ENCODE measurements at places on chromosomes 5 and 9.

DNA sequence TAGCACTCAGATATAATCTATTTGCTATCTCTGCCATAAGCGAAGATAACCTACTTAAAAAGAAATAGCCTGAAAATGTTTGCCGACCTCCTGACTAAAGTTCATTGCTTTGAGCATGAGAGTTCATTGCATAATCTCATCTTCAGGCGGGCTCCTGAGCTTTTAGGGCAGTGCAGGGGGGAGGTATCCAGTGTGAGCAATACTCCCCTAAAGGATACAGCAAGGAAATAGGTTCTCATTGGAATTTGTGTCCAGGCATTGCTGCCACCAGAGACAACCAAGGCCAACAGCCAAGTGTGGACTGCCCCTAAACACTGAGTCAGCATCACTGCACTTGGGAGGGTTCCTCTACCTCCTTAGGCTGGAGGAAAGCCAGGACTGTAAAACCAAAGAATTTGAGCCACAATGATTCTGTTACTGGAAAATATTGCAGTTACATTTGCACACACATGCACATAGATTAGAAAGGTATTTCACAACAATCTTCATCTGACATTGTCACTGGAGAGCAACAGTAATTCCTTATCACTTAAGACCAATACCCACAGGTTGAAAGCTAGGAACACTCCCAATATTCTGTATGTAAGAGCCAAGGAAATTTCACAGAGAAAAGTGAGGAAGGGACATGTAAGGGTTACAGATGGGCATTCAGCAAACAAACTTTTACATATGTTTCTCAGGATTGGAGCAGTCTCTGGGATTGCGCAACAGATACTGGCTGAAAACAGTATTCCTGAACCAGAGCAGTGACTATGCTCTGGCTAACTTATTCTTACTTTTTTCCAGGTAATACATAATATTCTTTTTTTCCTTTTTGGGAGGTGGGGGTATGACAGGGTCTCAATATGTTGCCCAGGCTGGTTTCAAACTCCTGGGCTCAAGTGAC is 98.6 kb upstream of the TLE1 start:
- no peak for DNase-seq

- no peak for DNase-seq
These were observed 8.8 kb downstream of the MSX2 start for GRCh38 chr5:174733091-174733690.

GRCh38 chr9:91416096-91416712 is 7.4 kb downstream of the NFIL3 start:
- no peak for DNase-seq

DNA sequence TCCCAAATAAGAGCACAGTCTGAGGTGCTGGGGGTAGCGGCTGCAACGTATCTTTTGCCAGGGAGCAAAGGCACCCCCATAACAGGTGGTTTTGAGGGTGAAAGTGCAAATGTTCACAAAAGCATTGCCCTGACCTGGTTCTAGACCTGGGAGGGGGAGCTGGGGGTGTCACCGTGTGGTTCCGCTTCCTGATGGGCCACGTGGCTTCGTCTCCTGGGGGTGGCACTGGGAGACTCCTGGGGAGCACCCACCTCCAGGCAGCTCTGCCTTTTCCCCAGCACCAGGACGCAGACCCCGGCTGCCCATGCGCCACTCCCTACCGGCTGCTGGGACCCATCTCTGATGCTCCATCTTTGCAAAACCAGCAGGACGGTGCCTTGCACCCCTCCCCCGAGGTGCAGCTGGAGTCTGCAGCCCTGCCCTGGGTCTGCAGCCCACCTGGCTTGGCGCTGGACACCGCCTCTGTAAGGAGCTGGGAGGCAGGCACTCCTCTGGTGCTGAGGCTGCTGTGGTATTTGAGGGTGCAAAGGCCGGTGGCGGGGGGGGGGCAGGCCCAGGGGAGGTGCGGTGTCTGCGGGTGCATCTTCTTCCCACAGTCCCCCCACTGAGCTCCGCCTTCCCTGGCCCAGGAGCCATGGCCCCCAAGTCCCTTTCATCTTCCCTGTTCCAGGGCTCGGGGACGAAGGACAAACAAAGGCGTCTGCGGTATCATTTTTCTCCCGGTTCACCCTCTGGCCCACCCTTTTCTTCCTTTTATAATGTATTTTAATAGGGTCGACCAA is 29.8 kb upstream of the RXRA start:
- no peak for DNase-seq

DNA sequence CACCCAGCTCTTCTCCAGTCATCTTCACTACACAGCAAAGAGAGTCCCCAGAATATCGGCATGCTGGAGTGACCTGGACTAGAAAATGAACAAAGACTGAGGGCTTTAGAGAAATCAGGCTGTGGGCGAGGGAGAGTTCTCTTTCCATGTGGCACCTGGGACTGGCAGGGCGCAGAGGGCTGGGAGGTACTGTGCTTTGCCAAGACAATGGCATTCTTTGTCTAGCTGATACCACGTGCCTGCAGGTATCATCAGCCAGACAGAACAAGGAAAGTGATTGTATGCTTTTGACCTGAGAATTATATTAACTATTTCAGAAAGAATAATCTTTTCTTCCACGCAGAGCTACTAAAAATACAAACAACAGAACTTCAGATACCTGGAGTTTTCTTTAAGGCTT is 30.5 kb downstream of the DDX31 start:
- no peak for DNase-seq

DNA sequence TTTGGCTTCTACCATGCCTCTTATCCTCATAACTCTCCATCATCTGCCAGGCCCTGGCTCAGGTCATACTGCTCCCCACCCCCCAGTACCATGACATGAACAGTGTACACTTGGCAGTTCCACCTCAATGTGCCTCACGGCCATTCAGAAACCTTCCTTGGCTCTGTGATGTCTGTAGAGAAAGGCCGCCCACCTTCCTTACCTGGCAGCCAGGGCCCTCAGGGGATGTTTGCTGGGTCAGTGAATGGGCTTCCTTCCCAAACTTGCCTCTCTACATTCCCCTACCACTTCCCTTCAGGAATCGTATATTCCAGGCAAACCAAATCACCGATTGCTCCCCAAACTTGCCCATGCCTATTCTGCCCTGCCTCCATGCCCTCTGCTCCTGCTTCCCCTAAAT is 101.1 kb downstream of the PSD2 start:
- no peak for DNase-seq

DNA sequence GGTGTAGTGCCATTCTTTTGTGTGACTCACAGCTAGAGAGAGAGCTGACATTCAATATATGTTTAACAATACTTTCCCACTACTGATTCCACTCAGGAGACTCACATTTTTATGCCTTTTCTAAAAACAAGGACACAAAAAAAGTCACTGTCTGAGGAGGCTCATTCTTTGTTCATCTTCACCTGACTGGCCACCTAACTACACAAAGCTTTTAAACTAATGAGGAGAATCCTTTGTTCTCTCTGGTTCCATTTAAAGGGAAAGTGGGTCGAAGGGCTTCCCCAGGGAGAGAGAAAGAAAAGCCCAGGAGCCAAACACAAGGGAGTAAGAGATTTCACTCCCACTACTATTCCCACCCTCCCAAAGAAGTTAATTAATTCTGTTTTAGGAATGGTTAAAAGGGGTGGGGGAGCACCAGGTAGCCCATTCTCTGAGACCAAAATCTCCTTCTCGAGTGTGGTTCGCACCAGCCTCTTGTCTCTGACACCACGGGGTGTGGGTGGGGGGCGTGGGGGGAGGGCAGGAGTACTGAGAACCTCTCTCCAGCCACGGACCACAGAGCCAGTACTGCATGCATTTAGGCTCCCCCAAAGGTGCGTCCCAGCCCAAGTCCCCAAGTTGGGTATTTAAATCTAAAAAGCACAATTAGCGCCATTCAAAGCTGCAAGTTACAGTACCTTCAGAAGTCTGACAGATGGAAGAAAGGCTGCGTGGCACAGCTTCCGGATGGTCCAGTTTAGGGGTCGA is 747 bp downstream of the TRPM3 start:
- DNase-seq: no peak

- DNase-seq: no peak
These were observed 379.1 kb downstream of the ENC1 start for GRCh38 chr5:74261421-74261820.

- no peak for DNase-seq
These were observed 9.4 kb upstream of the ADAMTS12 start for GRCh38 chr5:33901156-33901555.

GRCh38 chr9:93361995-93362394 is 89.5 kb upstream of the FAM120A start:
- no peak for DNase-seq

GRCh38 chr5:172186114-172186695 is 1.8 kb downstream of the STK10 start:
- no peak for DNase-seq

DNA sequence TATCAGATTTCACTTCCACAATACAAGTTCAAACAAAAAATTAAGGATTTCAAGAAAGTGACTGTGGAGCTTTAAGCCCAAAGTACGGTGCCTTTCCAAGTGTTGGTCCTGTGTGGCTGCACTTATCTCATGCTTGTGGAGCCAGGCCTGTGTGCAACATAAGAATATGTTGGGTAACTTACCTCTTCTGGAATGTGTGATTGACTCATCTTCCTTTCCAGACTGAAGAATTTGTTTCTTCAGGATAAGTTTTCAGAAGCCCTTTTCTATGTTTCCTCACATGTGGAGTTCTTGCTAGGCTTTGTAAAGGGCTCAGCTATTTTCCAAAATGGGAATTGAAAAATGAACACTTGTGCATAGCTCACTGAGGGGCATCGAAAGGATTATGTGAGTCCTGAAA is 485.1 kb upstream of the PAPPA start:
- no peak for DNase-seq

GRCh38 chr9:19101203-19101602 is 1.5 kb downstream of the HAUS6 start:
- DNase-seq: no peak

DNA sequence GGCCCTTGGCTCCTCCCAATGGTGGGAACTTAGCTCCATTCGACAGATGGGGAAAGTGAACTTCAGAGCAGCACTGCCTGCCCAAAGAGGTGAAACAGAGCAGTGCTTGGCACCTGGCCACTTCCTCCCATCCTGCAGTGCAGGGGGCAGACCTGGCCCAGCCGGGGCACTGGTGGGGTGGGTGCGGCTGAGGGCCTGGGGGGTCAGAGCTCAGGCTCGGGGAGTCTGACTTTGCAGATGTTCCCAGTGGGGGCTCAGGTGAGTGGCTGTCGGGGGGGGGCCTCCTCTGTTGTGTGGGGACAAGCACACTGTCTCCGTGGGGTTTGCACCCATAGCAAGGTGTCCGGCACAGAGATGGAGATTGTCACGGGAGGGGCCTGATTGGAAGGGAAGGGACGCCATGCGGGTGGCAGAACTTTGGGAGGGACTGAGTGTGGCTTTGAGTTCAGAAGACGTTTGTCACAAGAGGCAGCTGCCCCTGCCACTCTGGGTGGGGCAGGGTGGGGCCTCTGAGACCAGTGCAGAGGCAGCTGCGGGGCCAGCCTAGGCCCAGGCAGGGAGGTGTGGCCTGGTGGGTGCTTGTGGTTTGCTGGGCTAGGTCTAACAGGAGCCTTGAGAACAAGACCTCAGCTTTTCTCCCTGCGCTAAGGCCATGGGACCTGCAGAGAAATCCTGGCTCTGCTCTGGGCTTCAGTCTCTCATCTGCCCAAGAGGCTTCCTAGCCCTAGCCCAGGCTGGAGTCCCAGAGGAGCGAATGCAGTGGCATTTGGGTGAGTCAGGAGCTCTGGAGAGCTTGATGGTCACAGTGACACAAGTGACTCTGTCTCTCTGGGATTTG is 2.5 kb downstream of the MYMK start:
- DNase-seq: no peak

GRCh38 chr5:115306011-115306536 is 9.6 kb upstream of the CCDC112 start:
- no peak for DNase-seq

DNA sequence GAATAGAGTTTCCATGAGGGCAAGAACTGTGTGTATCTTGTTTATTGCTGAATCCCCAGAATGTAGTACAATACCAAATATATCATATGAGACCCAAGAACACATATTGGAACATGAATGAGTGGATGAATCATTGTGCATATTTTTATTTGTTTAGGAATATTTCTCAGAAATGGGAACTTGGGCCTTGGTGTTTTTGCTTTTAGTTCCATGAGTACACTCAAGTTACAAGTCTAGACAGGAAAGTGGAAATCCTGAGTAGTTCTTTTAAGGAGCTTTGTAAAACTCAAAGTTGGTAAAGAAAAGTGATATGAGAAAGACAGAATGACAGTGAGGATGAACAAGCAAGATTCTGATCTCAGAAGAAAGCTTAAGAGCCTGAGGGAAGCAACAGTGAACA is 647.0 kb downstream of the EFNA5 start:
- DNase-seq: no peak

DNA sequence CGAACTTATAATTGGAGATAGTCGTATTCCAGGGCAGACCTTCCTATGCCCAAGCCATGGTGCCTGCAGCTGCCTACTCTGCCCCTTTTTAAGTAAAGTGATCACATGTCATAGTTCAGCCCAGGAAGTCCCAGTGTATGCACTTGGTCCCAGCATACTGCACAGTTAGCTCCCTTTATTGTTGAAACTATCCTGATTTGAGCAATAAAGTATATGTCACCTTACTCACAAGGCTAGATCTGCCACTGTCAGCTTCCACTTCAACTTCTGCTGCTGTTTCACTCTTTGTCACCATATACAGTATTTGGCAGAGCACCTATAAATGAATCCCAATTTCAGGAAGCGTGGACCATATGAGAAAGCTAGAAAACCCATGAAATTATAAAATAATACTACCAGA is 103.8 kb upstream of the PTGER4 start:
- no peak for DNase-seq

- peak; percentile 78 for DNase-seq
These were observed 18.6 kb downstream of the CTNNAL1 start for GRCh38 chr9:108994695-108995094.

GRCh38 chr5:149251546-149251945 is 20.1 kb upstream of the AFAP1L1 start:
- DNase-seq: no peak

GRCh38 chr5:28451483-28451882 is 1413.1 kb upstream of the CDH9 start:
- no peak for DNase-seq

DNA sequence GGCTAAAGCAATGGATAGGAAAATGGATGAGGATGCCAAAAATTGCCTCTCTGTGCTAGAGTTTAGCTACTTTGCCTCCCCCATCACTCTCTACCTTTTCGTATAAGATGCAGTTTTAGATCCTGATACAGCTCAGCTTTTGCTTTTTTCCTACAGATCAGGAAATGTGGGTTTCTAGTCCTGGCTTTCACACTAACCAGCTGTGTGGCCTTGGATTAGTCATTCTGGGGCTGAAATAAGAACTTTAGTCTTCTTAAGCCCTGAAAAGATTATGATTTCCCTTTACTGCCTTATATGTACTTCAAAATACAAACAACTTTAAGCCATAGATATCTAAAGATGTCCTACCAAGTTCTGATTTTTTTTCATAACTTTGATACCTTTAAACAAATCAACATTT is 116.4 kb downstream of the BAAT start:
- DNase-seq: no peak

- no peak for DNase-seq
These were observed 63.7 kb downstream of the SHOC1 start for GRCh38 chr9:111730937-111731567.

GRCh38 chr5:11289733-11290132 is 528.7 kb upstream of the DAP start:
- DNase-seq: no peak

- no peak for DNase-seq
These were observed 240.7 kb downstream of the ARRDC3 start for GRCh38 chr5:91142386-91142785.

- no peak for DNase-seq
These were observed 3.0 kb downstream of the ACTL7A start for GRCh38 chr9:108865037-108865436.

GRCh38 chr5:174448662-174449061 is 275.7 kb upstream of the MSX2 start:
- DNase-seq: no peak
